Dermis microvascular lymphatic vessel endothelial cell (primary cell): ENCODE measurements at places on chromosomes 5 and 9. TPM values are rescaled to one million over a fixed set of nuclear protein-coding genes. Genes with fewer than 3 reads are reported as not detected.

- DNase-seq: peak; percentile 77
These were observed 96.3 kb downstream of the ZNF608 start for GRCh38 chr5:124650147-124650561.

FABP6 gene
- not detected in 2 replicates for total RNA-seq

DNA sequence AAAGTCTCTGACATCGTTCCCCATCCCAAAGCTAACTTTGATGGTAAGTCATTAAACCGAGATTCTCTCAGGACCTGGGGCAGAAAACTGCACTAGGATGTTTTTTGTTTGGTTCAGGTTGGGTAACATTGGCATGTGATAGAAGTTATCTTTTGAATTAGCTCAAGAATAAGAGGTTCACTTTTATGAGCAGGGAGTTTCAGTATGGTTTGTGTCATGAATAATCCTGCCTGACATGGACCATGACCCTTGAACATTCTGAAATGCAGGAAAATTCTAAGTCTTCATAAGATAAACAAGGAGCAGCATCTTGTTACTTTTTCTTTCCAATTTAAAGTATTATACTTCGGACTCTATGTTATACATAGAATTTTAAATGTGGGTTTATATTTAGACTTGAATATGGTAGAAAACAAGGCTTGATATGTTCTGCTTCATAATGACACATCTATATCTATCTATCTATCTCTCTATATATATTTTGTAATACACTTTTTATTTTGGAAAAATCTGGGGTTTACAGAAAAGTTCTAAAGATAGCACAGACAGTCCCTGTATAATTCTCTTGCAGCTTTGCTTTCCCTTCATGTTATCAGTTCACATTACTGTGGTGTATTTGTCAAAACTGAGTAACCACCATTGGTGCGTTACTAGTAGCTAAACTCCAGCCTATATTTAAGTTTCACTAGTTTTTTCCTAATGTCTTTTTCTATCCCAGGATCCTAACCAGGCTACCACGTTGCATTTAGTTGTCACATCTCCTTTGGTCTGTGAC lies 102.7 kb upstream of the TAF11L2 start:
- no peak for DNase-seq

GRCh38 chr9:131703697-131704096 lies 36.2 kb downstream of the RAPGEF1 start:
- DNase-seq: no peak

PCDHGA3 gene
- total RNA-seq: 0.13 and 0.63 TPM in 2 replicates

GRCh38 chr5:154713615-154714125 lies 41.5 kb upstream of the LARP1 start:
- no peak for DNase-seq

ZNF484 gene
- total RNA-seq: 7.7 and 8.5 TPM in 2 replicates

GRCh38 chr5:39377613-39378012 lies 13.3 kb upstream of the C9 start:
- DNase-seq: no peak

- no peak for DNase-seq
These were observed 25.8 kb upstream of the HMCN2 start for GRCh38 chr9:130239741-130240241.

- DNase-seq: no peak
These were observed 445.7 kb upstream of the TRPC7 start for GRCh38 chr5:136811086-136811485.

DNA sequence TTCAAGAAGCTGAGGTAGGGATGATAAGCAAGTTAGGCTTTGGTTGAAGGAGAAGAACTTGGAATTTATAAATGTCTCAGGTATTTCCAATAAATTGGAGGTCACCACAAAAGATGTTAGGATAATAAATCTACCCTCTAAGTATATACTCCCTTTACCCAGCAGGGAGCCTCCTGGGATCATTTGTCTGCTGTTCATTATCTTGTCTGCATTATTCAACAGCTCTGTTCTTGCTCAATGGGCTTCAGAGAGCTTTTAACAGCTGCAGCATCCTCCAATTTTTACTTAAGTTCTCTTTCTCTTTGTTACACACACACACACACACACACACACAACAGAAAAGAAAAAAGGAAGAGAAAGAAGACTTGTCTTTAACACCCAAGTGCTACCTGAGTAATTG lies 51.7 kb upstream of the VPS13A start:
- no peak for DNase-seq

- DNase-seq: no peak
These were observed 1835.2 kb upstream of the NUDT12 start for GRCh38 chr5:105397749-105398148.

- no peak for DNase-seq
These were observed 12.5 kb downstream of the WNT8A start for GRCh38 chr5:138096363-138096762.

DNA sequence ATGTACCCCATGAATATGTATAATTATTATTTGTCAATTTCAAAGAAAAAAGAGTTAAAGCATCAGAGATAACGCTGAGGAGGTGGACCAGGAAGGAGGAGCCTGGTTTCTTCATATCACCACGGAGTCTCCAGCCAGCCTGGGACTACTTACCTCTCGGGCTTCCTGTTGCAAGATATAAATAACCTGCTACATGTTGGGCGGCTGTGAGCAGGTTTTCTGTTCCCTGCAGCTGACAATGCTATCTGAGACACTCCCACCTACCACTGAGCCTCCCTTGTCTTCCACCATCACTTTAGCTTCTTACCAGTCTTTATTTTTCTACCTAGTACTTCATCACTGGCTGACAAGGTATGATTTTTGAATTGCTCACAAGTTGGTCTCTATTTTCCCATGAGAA lies 102.7 kb upstream of the CPEB4 start:
- DNase-seq: no peak

DNA sequence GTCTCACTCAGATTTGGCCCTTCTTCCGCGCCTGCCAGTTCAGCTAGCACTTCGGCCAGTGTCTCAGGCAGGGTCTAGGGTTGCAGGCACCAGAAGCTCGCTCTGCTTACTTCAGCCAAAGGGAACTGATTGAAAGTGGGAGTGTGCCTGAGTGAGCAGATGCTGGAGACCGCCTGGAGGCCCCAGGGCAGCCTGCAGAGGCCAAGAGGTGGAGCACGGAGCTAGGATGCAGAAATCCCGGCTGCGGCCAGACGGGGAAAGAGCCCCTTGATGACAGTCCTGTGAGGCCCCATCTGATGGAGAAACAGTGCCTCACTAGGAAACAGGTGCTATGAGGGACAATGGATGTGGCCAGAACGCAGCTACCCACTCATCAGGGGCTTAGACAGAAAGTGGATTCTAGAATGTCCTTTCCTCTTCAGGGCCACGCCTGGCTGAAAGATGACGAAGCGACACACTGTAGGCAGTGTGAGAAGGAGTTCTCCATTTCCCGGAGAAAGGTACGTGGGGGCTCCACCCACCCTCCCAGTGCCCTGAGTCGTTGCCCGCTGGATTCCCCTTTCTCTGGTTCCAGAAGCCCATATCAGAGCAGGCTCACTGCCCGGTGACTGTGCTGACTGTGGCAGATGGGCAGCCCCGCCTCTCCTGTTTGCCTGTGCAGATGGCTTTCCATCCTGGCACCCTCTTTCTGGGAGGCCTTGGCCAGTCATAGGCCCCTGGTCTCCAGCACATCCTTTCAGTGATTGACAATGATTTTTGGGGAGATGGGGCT lies 16.1 kb downstream of the HNRNPH1 start:
- no peak for DNase-seq

DNA sequence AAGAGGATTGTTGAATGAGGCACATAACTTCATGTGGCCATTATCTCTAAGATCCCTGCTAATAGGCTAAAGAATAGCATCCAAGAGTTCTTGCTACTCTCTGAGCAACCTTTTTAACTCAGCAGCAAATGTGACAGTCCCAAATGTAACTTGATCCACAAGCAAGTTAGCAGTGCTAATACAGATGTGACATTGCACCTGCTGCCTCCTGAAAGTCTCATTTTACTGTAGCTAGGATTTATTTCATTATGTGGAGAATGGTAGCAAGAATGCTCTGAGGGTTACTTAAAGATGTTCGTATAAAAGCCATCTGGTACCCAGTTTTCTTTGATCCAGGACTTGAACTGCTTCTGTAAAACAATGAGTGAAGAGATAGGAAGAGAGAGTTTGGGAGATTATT lies 45.8 kb downstream of the CDH10 start:
- no peak for DNase-seq

GRCh38 chr9:89496645-89497256 lies 1.2 kb downstream of the SEMA4D start:
- DNase-seq: no peak

DNA sequence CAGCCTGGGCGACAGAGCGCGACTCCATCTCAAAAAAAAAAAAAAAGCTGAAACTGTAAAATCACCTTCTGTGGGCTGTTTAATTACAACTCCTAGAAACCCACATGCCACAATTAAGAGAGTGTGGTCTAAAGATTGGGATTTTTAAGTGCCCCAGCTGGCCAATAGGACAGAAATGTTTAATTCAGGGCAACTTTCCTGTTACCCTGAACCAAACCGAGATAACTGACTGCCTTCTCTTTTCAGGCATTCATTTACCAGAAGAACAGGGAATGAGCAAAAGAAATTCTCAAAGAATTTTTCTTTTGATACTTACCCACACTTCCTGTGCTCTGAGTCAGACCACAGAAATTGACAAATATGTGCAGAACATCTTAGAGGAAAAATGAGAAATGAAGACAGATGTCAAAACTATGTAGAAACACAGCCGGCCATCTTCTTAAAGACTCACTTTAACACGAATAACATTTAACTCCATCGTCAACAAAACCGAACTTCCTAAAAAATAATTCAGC lies 221.3 kb upstream of the DAPK1 start:
- no peak for DNase-seq
